NB4 (cell line): ENCODE measurements at places on chromosomes 3 and 15.
A peak's percentile ranks its signal among the peaks of the same experiment; 100 is the strongest.

DNA sequence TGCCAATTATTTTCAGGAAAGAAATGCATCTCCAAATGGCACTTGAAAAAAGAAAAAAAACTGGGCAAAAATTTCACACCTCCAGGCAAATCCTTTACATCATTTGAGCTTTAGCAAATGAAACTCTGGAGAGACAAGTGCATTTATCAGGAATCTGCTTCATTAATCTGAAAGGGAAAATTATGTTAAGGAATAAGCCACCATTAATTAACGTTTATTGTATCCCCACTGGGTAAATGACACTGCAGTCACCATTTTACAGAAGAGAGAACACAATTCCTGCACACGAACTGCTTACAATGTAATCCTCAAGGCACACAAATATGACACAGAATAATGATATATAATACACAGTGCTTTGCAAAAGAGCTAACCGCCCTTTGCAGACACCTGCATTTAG lies 217.3 kb downstream of the OSBPL10 start:
- no peak for DNase-seq

DNA sequence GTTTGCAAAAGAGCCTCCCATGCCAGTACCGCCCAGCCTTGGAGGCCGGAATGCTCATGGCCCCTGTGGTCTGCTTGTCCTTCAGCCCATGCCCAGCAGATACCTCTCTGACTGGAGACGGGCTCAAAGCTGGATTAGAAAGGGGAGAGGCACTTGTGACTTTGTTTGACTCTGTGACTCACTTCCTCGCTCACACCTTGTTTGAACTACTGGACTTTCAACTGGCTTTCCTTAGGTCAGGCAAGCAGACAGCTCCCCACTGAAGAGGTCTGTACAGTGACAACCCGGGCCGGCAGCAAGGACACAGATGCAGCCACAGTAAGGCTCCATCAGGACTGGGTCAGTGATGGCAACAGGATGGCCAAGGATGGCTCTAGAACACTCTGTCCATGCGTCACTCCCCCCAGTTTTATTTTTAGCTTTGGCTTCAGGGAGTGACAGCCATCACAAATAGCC lies 98.6 kb upstream of the ABHD17C start:
- DNase-seq, result no peak

- no peak for DNase-seq
These were observed 18.3 kb downstream of the XRN1 start for GRCh38 chr3:142429582-142429981.

DNA sequence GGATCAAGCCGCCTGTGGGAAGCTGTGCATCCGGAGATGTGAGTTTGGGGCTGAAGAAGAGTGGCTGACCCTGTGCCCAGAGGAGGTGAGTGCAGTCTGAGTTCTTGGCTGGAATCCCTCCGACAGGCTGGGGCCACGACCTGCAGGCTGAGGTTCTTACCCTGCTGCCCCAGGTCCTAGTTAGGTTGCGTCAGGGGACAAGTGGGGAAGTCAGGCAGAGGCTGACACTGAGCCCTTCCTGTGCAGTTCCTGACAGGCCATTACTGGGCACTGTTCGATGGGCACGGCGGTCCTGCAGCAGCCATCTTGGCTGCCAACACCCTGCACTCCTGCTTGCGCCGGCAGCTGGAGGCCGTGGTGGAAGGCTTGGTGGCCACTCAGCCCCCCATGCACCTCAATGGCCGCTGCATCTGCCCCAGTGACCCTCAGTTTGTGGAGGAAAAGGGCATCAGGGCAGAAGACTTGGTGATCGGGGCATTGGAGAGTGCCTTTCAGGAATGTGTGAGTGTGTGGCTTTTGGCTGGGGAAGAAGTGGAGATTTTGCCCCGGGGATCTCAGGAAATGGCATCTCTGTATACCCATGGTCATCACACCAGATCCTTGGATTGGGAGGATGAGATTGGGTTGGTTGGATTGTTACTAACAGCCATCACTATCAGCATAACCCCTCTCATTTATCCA lies 1.3 kb downstream of the PPM1M start:
- peak; percentile 36 for DNase-seq

- DNase-seq, result no peak
These were observed 7.8 kb downstream of the FAM240A start for GRCh38 chr3:46619845-46620778.

- DNase-seq, result no peak
These were observed 783 bp downstream of the ITIH1 start for GRCh38 chr3:52777959-52778805.

- DNase-seq, result no peak
These were observed 173.7 kb downstream of the CDIN1 start for GRCh38 chr15:36753173-36753572.

DNA sequence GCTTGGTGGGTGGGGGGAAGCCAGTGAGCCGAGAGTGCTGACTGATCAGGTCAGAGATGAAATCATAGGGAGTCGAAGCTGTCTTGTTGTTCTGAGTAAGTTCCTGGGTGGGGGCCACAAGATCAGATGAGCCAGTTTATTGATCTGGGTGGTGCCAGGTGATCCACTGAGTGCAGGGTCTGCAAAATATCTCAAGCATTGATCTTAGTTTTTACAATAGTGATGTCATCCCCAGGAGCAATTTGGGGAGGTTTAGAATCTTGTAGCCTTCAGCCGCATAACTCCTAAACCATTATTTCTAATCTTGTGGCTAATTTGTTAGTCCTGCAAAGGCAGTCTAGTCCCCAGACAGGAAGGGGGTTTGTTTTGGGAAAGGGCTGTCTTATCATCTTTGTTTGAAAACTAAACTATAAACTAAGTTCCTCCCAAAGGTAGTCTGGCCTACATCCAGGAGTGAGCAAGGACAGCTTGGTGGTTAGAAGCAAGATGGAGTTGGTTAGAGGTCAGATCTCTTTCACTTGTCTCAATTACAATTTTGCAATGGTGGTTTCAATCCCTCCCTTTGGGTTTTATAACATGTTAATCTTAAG lies 18.7 kb upstream of the MTMR14 start:
- DNase-seq, result no peak

DNA sequence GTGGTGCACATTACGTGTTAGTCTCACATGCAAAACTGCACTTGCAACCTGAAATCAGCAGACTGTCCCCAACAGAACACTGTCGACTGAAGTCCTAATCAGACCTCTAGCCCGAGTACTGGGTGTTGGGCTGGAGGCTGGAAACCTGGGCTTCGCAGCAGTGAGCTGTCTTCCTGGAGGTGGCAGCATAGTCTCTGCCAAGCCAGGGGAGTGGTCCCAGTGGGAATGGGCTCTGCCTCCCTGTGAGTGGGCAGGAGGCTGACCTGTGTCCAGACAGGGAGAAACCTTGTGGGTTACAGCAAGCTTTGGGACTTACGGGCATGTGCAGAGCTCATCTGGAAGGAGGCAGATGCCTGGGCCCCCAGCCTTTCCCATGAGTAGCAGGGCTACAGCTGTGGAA lies 38.2 kb upstream of the MYZAP start:
- no peak for DNase-seq

GRCh38 chr15:39589193-39589814 lies 8.4 kb downstream of the THBS1 start:
- no peak for DNase-seq

GRCh38 chr3:55487381-55488241 lies 505 bp upstream of the WNT5A start:
- no peak for DNase-seq

DNA sequence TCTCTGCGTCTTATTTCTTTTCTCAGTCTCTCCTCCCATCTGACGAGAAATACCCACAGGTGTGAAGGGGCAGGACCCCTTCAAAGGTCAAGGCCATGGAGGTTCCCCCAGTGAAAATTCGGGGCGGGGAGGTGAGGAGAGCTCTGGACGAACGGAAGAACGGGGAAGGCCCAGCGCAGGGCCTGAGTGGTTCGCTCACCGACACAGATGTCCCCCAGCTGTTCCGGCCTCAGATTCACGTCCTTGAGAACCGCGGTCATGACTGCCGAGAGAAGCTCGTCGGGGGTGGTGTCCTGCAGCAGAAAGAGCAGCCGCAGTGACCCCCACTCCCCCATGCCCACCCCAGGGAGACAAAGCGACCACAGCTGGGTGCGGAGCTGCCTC lies 542 bp downstream of the ACAA1 start:
- DNase-seq, result peak; percentile 59

DNA sequence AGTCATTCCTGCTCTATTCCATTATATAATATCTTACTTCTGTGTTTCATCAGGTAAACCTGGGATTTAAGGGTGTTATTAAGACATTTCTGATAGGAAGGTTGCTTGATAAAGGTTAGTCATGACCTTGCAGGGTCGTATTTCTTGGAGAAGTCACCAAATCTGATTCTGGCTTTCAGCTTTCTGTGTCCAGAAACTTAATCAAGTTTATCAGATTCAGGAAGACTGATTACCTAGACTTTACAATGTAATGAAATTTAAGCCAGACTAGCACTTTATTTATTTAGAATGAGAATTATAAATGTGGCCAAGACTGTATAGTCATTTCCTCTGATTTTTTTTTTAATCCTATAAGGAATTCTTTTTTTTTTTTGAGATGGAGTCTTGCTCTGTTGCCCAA lies 81.9 kb downstream of the NEO1 start:
- DNase-seq, result no peak

DNA sequence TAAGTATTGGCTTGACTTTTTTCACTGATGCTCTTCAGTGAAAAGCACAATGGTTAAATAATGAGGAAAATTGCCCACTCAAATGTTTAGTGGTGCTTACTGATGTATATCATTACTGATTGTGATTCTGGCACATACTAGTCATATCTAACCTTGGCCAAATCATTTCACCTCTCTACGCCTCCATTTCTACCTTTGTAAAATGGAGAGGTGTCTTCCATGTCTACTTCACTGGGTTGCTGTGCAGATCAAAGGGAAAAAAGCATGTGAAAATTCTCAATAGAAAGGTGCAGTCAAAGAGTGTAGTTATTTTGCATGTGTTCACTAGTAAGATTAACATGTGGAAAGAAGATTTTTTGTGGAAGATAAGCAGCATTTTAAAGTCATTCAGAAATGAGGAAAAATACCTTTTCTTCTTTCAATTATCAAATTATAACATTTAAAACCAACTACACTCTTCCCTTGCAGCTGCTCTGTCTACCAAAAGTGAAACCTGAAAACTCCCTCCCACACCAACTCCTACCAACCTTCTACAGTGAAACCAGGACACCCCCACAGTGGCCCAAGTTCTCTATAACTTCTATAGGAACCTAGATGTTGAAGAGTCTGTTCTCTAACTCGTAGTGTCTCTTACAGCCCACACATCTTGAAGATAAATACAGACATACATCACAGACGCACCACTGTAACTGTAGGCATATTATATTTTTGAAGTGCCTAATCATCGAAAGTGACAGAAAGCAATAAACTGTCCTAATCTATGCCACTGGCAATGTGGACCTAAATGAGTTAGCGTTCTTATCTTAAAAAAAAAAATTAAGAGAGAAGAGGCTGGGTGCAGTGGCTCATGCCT lies 1.4 kb downstream of the CD200R1 start:
- DNase-seq, result peak; percentile 22

GRCh38 chr15:51191766-51192165 lies 97.1 kb upstream of the TNFAIP8L3 start:
- DNase-seq, result no peak

DNA sequence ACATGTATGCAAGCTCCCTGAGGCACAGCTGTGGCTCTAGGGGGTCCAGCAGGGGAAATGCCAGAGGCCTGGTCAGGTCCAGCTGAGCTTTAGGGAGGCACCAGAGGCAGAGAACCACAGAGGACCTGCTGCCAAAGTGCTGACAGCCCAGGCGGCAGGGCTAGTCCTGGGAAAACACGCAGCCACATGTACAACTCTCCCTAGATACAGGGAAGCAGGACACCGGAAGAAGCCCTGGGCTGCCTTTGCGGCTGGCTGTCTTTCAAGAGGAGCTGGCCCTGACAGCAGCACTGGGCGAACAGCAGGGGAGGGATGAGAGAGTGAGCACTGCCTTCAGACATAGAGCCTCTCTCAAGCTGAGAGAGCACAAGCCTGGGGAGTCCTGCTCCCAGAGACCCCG lies 40.7 kb downstream of the RFT1 start:
- DNase-seq, result no peak

GRCh38 chr3:184505076-184505878 lies 56.3 kb upstream of the EPHB3 start:
- DNase-seq, result no peak

DNA sequence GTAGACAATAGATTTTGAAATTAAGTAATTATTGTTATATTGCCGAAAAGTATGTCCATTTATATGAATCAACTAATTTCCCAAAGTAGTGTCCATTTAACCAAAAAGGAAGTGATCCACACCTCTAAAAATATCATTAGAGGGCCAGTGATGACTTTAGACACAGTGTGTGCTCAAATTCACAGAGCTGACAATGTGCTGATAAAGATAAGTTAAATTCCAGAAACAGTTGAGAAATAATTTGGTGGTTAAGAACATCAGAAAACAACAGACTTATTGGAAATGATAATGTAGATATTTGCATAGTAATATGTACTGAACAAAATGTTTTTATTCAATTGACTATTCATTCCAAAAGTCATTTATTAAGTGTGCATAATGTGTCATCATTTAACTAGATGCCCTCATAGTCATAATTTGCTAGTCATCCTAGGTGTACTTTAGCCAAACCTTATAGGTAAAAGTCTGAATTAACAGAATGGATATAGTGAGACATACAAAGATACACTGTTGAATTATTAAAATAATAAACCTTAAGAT lies 230.2 kb upstream of the ADAMTS9 start:
- no peak for DNase-seq

DNA sequence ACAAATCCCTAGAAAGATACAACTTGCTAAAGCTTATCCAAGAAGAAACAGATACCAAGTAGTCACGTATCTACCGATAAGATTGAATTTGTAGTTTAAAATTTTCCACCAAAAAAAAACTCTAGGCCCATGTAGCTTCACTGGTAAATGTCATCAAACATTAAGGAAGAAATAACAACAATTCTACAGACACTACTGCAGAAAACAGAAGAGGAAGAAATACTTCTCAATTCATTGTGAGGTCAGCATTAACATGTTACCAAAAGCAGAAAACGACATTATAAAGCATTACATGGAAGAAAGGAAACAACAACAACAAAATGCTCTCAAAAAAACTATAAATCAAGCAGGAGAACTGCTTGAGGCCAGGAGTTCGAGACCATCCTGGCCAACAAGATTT lies 27.5 kb upstream of the TM4SF19 start:
- DNase-seq, result no peak

DNA sequence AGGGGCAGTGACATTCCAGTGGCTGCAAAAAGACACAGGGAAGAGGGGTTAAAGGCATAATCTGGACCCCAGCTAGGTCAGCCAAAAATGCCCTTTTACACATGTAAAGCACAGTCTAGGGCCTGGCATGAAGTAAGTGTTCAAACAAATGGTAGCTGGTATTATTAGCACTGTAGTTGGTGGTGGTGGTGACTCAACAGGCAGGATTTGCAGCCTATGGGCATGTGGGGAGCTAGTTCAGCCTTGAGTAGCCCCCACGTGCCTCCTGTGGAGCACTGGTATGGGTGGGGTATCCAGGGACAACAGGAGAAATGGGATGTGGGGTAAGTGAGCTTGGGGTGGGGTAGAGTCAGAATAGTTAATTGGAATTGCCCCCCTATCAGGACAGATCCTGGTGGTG lies 27.6 kb downstream of the DNASE1L3 start:
- DNase-seq, result no peak
